CMK (cell line): ENCODE measurements at places on chromosomes 3 and 15.

DNA sequence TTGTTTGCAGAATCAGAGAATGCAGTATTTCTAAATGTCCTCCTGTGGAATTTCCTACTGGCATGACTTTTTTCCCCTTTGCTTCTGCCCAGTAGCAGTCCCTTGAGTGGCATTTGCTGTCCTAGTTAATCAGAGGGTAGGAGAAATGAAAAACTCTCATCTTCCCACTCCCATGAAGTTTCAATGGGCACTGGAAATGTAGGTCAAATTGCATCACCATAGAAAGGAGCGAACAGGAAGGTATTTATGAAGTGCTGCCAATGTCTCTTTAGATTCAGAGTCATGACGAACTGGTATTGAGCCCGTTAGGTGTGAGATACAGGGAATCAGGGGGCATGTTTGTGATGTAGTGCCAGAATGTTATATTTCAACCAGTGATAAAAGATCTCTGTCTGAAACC, 23.2 kb downstream of the ATXN7 start:
- no peak for DNase-seq

GRCh38 chr3:174441588-174442301, 417.4 kb upstream of the NAALADL2 start:
- DNase-seq = no peak

GRCh38 chr15:96838081-96838480, 507.6 kb downstream of the NR2F2 start:
- no peak for DNase-seq

DNA sequence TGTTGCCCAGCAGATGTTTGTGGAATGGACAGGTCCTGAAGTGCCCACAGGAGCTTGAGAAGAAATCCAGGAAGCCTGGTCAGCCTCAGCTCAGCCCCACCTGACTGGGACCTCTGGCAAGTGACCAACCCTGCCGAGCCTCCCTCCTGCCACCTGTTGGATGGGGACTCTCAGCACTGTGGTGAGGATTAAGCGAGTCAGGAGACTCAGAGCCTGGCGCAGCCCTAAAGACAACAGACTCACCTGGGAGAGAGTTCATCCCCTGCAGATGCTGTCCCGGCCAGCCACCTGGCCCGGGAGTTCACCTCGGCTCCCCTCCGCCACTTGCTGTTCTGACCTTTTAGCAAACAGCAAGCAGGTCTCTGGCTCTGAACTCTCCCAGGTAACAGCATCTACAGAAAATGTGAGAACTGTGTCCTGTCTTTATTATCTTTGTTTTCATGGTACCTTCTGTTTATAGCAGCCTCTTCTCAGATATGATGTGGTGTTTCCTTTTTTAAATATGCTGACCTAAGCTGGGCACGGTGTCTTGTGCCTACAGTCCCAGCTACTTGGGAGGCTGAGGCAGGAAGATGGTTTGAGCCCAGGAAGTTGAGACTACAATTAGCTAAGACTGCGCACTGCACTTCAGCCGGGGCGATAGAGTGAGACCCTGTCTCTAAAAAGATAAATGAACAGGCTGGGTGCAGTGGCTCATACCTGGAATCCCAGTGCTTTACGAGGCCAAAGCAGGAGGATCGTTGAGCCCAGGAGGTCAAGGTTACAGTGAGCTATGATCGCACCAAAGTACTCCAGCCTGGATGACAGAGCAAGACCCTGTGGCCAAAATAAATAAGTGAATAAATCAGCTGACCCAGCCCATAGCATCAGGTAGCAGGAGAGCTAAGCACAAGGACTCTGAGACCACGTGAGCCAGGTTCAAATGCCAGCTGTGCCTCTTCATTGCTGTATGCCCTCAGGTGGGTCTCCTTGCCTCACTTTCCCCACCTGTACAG, 32.4 kb upstream of the SLC6A6 start:
- DNase-seq = no peak

DNA sequence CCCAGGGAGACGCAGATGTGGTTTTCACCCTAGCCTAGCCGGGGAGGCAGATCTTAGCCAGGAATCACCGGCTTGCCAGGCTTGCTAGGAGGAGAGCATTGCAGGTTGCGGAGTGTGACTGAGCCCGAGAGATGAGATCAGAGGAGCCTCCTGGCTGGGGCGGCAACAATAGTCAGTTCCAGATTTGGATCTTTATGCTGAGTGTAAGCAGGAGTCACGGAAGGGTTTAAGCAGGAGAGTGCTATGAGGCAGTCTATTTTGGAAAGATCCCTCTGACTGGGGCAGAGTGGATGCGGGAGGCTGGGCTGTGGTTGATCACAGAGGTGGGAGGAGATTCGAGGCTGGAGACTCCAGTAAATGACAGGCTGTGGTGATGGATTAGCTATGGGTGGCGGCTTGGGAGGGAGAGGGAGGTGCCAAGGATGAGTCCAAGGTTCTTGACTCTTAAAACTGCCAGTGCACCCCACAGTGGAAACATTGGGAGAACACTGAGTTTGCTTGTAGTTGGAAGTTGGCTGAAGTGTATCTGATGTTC, 10.4 kb upstream of the BAHD1 start:
- no peak for DNase-seq

- no peak for DNase-seq
Measured at GRCh38 chr3:188747489-188747888, 424.3 kb upstream of the TPRG1 start.

DNA sequence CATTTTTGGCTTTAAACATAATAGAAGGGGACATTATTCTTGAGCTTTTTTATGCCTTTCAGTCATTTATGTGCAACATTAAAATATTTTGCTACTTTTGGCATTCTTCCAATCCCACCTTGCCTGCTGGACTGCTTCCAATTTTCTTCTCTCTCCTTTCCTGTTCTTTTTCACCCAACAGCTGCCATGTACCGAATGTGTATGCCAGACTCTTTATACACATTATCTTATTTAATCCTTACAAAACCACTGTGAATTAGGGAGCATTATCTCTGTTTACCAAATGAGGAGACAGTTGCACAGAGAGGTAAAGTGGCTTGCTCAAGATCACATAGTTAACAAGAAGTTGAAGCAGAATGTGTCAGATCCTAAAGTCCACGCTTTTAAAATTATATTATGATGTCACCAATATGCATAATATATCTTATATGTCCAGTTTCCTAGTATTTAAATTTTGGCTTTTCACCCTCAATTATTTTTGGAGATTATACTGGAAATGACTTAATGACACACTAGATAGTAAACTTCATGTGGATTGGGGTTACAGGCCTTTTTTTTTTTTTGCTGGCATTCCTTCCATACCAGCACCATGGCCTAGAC, 231.5 kb downstream of the THRB start:
- no peak for DNase-seq

DNA sequence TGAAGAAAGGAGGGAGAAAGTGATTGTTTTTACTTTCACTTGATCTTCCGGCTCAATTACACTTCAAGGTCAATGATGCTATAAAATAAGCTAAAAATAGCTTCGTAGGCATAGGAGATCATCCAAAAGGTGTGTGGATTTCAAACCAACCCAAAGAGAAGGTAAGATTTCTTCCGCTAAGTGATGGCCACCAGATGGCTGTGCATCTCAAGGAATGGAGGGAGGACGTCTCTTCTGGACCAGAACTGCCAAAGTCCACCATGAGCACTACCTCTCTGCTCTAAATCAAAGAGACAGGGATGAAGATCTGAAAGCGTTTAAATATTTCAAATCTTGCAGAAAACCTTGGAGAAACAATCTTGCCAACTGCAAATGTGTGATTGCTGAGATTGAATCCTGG, 199.1 kb upstream of the ZPLD1 start:
- DNase-seq = no peak

GRCh38 chr15:31390029-31390428, 63.4 kb downstream of the KLF13 start:
- no peak for DNase-seq

DNA sequence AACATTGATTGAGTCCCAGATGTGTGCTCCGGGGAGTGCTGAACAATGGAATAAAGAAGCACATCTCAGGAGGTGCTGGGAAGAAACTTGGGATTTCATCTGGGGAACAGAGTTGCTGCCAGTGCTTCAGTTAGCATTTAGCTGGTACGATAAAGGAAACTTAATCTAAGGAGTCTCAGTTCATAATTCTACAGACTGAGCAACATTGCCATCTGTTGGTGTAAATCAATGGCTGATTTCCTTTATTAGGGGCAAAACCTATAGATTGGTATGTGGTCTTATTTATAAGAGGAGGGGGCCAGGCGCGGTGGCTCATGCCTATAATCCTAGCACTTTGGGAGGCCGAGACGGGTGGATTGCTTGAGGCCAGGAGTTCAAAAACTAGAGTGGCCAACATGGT, 8.9 kb downstream of the MKRN2OS start:
- no peak for DNase-seq

DNA sequence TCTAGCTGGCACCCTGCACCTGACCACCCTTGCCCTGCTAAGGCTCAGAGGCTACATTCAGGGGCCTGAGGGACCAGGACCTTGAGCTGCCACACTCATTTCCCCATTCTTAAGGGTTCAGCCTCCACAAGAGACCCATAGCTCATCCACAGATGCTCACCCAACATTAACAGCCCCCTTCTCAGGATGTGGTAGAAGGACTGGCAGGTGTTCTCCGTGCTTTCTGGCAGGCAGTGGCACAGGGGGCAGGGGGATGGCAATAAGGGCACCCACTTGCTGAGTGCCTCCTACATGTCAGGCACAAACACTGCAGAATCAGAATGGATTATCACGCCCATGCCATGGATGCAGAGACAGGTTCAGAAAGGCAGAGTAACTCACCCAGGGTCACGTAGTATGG, 9.4 kb downstream of the MAPKAPK3 start:
- no peak for DNase-seq

GRCh38 chr15:99593070-99593469, 27.3 kb downstream of the MEF2A start:
- DNase-seq = no peak

GRCh38 chr3:129016720-129017483, 15.8 kb downstream of the EFCC1 start:
- DNase-seq = no peak

GRCh38 chr3:62602129-62602770, 228.9 kb upstream of the FEZF2 start:
- DNase-seq = no peak

DNA sequence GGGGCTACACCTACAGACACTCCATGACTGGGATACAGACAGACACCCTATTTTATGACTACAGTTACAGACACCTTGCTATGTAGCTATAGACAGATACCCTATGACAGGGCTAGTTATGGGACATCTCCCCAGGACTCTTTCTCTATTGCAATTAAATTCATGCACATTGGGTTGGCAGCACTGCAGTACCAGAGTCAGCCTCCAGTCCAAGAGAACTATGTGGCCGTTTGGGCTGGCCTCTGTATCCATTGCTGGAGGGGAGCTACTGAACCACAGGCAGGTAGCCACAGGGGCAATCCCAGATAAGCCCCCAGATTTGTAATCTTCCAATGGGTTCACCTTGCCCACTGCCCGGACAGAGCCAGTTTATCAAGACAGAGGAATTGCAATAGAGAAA, 108.4 kb upstream of the SPATA16 start:
- no peak for DNase-seq

- DNase-seq = no peak
Measured at GRCh38 chr15:96346409-96346970, 16.0 kb downstream of the NR2F2 start.

DNA sequence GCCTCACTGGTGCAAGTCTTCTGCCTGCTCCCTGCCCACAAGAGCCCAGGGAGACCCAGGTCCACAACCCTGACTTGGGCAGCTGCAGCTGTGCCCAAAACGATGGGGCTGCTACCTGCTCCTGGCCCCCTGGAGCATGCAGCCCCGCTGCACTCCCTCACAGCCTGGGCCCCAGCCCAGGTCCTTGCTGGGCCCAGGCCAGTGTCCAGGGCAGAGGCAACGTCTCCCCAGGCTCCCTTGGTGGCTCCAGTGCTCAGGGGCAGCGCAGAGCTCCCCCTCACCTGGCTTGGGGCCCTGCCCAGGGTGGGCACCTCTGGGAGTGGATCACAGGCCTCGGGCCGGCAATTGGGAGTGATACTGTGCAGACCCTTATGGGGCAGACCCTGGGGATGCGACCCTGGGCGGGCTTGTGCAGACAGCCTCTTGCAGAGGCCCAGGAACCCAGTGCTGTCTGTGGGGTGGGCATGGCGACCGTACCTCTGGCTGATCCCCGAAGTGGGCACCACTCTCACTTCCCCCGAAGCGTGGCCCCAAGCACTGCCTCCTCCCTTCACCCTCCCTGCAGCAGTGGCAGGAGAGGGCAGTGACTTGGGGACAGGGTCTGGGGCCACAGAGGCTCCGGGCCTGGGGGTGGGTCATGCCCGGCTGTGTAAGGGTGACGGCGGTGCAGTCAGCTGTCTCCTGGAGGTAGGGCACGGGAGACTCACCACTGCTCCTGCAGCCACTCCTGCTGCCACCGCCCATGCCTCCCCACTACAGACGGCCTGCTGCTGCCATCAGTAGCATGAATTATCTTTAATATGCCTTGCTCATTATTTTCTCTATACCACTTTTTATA, 255.9 kb downstream of the DOCK3 start:
- no peak for DNase-seq

- DNase-seq = no peak
Measured at GRCh38 chr3:80247766-80248165, 480.0 kb upstream of the ROBO1 start.

GRCh38 chr3:146300768-146301167, 49.9 kb upstream of the PLSCR4 start:
- DNase-seq = no peak

DNA sequence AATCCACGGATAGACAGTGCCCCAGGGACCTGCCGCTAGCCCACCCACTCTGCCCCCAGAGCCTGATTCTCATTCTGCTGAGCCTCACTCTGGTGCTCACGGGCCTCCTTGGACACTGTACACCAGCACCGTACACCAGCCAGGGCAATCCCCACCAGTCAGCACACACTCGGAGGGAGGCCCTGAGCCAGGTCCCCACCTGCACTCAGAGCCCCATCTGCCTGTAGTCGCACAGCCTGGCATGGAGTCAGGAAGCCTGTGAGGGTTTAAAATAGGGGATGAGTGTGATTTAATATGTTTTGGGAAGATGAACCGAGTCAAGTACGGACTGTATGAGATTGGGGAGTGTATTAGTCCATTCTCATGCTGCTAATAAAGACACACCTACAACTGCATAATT, 223.0 kb downstream of the SLCO3A1 start:
- no peak for DNase-seq

DNA sequence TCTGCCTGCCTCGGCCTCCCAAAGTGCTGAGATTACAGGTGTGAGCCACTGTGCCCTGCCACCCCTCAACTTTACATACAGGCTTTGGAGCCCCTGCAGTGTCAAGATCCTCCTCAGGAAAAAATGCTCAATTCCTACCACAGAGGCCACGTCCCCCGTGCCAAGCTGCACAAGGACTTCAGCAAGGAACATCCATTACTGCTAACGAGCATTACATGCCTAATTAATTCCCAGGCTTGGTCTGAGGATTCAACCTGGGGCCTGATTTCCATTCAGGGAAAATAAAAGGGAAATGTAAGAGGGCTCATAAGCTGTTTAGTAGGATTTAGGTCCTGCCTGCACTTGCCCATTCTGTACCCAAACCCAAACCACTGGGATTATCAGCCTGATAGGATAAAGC, 161.4 kb downstream of the RAB11A start:
- no peak for DNase-seq
